ENCODE measurements at places on chromosomes 16 and 17. TPM values are rescaled to one million over a fixed set of nuclear protein-coding genes. Genes with fewer than 3 reads are reported as not detected.

DNA sequence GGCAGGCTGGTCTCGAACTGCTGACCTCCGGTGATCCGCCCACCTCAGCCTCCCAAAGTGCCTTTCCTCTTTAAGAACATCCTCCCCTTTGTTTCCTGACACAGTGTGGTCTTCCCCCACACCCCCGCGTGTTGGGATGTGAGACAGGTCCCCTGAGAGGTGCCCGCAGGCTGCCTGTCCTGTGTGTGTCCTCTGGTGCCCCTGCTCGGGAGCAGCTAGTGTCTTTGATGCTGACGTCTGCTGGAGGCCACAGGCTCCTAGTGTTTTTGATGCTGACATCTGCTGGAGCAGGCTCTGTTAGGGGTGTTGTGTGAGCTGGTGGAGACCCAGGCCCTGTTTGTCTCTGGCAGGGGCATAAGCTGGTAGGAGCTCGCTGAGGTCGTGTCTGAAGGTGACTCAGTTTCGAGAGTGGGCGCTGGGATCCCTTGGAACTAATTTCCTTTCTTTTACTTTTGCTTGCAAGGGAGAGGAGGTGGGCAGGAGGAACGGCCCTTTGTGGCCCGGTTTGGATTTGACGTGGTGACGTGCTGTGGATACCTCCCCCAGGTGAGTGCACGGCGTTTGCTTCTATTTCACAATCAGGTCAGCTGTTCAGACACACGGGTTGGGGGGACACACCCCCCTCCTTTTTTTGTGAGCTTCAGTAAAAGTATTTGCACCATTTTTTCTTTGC is 6.0 kb downstream of the FN3KRP start:
- peaks cover 22% of the 10 kb centered on the region for H3K36me3 ChIP-seq
- no peaks in the 10 kb centered on the region for H3K27me3 ChIP-seq
- no peak overlapping the region for H3K27ac ChIP-seq

STAC2 gene
- total RNA-seq, result 0.62 TPM

- DNase-seq, result peak; percentile 79
- no peaks in the 10 kb centered on the region for H3K27me3 ChIP-seq
- H3K4me1 ChIP-seq, result peaks cover 37% of the 10 kb centered on the region
- peaks cover 15% of the 10 kb centered on the region for H3K36me3 ChIP-seq
These were observed 67.5 kb downstream of the AMFR start for GRCh38 chr16:56357765-56358322.

DNA sequence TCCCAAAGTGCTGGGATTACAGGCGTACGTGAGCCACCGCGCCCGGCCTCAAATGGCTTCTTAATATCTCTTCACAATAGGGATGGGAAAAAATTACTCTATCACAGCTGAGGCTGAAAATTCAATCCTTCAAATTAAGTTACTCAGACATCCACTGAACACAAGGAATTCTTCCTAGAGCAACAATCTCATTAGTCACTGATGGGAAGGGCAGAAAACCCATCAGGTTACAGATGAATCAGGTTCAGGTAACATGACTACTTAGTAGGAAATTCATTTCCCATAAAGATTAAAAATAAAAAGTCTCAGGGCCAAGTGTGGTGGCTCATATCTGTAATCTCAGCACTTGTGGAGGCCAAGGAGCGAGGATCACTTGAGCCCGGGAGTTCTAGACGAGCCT is 42.5 kb upstream of the ABR start:
- H3K27me3 ChIP-seq, result peaks cover 38% of the 10 kb centered on the region
- H3K27ac ChIP-seq, result no peak overlapping the region
- no peak overlapping the region for H3K4me3 ChIP-seq
- H3K36me3 ChIP-seq, result no peaks in the 10 kb centered on the region
- no peak for DNase-seq

HBA2 gene
- not detected for total RNA-seq

KRT40 gene
- total RNA-seq, result not detected

DNA sequence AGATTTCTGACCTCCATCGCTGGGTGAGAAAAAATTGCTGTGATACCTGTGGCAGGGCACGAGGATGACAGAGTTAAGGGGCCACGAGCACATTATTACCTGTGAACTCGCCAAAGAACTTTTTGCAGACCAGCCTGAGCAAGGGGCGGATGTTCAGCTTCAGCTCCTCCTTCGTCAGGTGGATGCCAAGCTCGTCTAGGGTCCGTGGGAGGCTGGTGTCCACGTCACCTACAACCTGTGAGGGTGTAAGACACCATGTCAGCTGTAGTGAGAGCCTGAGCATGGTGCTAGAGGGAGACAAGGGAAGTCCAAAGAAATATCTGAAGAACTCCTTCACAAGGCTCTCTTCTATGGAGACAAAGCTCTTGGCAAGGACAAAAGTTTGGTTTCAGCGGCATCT is 17.1 kb downstream of the HIGD1B start:
- H3K4me3 ChIP-seq, result no peak overlapping the region
- H3K36me3 ChIP-seq, result peaks cover 28% of the 10 kb centered on the region
- DNase-seq, result no peak
- no peaks in the 10 kb centered on the region for H3K4me1 ChIP-seq
- no peaks in the 10 kb centered on the region for H3K27me3 ChIP-seq
- H3K27ac ChIP-seq, result no peak overlapping the region

DNA sequence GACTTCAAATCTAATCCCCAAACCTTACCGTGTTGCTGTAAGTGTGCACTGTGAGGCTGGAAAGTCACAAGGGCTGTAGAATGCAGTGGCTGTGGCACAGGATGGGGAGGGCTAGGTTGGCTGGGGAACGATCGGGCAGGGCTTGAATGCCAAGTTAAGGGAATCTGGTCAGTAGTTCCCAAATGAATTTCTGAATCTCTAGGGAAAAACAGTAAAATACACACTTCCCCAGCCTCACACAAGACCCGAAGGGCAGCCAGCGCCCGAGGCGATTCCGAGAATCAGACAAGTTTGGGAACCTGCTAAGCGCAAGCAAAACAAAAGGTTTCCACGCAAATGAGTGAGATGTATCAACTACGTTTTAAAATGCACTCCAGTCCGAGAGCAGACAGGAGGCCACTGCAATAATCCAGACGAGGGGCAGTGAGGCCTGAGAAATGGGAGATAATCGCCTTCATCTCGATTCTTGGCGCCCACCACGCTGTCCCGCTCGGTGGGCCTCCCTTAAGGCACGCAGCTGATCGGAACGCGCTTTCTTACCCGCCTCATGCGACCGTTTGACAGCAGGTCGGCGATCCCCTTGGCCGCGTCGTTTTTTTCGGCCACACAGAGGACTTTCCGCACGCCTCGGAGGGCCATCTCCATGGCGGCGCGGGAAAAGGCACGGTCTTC is 599 bp downstream of the TOP3A start:
- H3K36me3 ChIP-seq, result peaks cover 10% of the 10 kb centered on the region
- peaks cover 56% of the 10 kb centered on the region for H3K4me1 ChIP-seq
- peak overlapping the region; percentile 99 for H3K27ac ChIP-seq
- peak overlapping the region; percentile 93 for H3K4me3 ChIP-seq
- no peak for DNase-seq

- H3K27me3 ChIP-seq, result no peaks in the 10 kb centered on the region
- no peak overlapping the region for H3K27ac ChIP-seq
- peaks cover 4% of the 10 kb centered on the region for H3K36me3 ChIP-seq
- DNase-seq, result no peak
- peaks cover 11% of the 10 kb centered on the region for H3K4me1 ChIP-seq
These were observed 119.3 kb downstream of the STX8 start for GRCh38 chr17:9456330-9456729.

DNA sequence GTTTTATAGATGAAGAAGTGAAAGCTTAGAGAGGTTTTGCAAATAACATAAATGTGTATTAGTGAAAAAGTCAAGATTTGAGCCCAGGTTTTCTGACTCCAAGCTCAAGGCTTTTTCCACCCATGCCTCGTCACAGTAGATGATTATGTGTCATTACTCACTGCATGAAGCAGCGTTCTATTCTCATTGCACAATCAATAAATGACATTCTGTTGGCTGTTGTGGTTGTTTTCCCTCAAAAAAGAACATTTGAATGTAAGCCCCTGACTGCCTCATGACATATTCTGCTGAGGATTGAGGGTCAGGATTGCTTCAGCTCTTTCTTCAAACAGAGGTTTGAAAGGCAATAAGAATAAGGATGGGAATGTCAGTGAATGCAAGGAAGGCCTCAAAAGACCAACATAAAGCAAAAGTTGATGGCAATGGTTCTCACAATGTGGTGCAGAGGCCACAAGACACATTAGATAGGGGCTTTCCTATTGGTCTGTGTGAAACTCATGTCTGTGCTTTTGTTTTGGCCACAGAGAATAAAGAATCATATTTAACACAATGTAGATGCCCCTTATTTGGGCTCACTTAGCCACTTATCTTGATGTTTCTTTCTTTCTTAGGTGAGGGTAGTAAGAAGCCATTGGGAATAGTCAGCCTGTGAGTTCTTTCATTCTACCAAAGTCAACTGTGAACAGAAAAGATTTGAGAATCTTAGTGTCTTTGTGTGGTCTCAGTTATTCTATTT is 5.4 kb upstream of the MMD start:
- no peak for DNase-seq
- peaks cover 3% of the 10 kb centered on the region for H3K4me1 ChIP-seq
- no peaks in the 10 kb centered on the region for H3K36me3 ChIP-seq
- H3K27me3 ChIP-seq, result peaks cover 26% of the 10 kb centered on the region
- no peak overlapping the region for H3K27ac ChIP-seq

DNA sequence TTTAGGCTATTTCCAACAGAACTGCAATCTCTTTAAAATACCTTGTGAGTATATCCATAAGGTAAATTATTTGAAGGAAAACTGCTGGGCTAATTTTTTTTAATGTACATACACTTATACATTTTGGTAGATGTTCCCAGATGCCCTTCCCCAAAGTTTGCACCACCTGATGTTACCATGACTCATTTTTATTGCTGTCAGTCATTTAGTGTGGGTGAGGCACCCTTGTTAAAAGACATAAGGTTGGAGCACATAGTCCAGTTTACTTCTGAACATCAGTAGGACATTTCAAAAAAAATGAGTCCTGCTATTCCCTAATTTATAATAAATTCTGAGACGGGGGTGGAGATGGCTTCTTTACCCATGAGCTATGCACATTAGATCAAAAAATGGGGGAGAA is 138.6 kb downstream of the RBFOX1 start:
- H3K4me3 ChIP-seq, result no peak overlapping the region
- DNase-seq, result no peak
- no peaks in the 10 kb centered on the region for H3K4me1 ChIP-seq

FBXW10B gene
- total RNA-seq, result not detected

- peak overlapping the region; percentile 64 for H3K4me3 ChIP-seq
- H3K27ac ChIP-seq, result no peak overlapping the region
- H3K36me3 ChIP-seq, result peaks cover 6% of the 10 kb centered on the region
- no peak for DNase-seq
These were observed 6.7 kb downstream of the RUNDC3A start for GRCh38 chr17:44314869-44315661.

GRCh38 chr17:61393550-61393903 is 6.1 kb upstream of the TBX2 start:
- peaks cover 19% of the 10 kb centered on the region for H3K4me1 ChIP-seq
- no peaks in the 10 kb centered on the region for H3K27me3 ChIP-seq
- no peak overlapping the region for H3K4me3 ChIP-seq
- DNase-seq, result no peak
- peaks cover 2% of the 10 kb centered on the region for H3K36me3 ChIP-seq

DNA sequence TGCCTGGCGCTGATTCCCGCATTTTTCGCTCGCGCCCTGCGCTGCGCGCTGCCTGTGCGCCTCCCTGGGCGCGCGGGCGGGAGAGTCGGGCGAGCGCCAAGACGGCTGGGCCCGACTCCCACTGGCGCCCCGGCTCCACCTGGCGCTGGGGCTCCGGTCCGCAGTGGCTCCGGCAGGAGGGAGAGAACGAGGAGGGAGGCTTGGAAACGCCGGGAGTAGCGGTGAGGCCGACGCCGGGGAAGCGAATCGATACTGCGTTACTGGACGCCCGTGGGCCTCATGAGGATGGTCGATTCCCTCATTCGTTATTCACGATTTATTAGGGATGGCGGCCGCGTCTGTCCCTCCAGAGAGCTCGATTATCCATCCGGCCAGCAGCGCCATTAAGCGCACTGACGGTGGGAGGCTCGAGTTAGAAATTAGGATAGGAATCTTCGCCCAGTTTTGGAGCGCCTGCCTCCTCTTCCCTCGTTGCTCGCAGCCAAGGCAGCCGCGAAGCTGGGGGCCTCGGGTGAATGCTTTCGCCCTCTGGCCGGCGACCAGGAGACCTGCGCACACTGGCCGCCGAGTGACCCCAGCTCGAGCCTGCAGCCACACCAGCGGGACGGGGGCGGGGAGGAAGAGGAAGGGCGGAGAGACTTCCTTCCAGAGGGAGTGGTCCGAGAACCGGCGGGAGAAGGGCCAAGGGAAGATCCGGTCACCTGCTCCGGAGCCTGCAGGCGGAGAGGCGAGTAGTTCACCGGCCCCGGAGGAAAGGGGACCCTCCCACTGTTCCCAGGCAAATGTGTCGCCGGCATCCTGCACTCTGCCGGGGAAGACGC is 1.3 kb upstream of the PCGF2 start:
- DNase-seq, result no peak
- peaks cover under 1% of the 10 kb centered on the region for H3K36me3 ChIP-seq
- H3K4me1 ChIP-seq, result peaks cover 61% of the 10 kb centered on the region
- H3K27ac ChIP-seq, result peak overlapping the region; percentile 72

MAF gene
- 70.3 TPM for total RNA-seq

- peak; percentile 99 for DNase-seq
- H3K4me1 ChIP-seq, result peaks cover 29% of the 10 kb centered on the region
- peak within 1 kb of the TSS; percentile 86 for H3K4me3 ChIP-seq
- peaks cover 7% of the 10 kb centered on the region for H3K27me3 ChIP-seq
- peak within 1 kb of the TSS; percentile 89 for H3K27ac ChIP-seq
These were observed at the start of gene PSMD3 for GRCh38 chr17:39980351-39981206. TSS of gene PSMD3 (plus strand) at chr17:39980807. CDS start at chr17:39980971, 164 bp downstream.

DNA sequence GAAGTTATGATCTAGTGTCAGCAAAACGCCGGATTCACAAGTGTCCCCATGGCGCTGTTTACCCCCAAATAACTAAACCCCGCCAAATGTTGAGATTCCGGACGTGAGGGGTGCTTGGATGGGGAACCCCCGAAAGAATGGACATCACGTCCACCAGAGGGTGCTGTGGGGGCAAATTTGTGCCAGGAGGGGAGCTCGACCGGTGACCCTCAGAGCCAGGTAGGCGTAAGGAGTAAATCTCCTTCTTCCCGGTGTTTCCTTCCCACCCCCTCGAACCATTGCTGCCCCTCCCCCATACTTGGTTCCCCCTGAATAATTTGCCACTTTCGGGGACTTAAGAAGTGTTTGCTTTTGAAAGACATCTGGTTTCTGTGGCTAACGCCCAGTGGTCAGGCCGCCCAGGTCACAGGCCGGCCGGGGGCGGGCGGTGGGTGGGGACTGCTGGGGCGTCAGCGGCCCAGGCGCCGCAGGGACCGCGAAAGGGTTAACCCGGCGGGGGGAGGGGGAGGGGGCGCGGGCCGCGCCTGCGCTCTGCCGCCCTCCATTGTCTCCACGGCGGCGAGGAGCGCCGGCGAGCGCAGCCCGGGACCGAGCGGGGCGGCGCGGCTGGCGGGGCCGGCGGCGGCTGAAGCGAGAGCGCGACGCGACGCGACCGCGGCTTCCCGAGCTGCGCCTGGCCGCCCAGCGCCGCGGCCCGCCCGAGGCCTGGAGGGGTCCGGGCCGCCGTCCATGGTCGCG is at the start of gene ZNRF1:
TSS of gene ZNRF1 (plus strand) at position 544 of the 738 bp plus-strand sequence. CDS start 648 bp downstream, outside the sequence.
- H3K27me3 ChIP-seq, result peaks cover 6% of the 10 kb centered on the region
- DNase-seq, result peak; percentile 93
- H3K4me1 ChIP-seq, result peaks cover 26% of the 10 kb centered on the region
- peak within 1 kb of the TSS; percentile 85 for H3K27ac ChIP-seq
- peak within 1 kb of the TSS; percentile 91 for H3K4me3 ChIP-seq

Measured in osteocyte (in vitro differentiated cells).